Activated CD4-positive, alpha-beta T cell treated with anti-CD3 and anti-CD28 coated beads, Interleukin-2, amount 10 ng/mL, durations not matched to agents 24 days and 14 days (primary cell): ENCODE measurements at places on chromosomes 5 and 9. TPM values are rescaled to one million over a fixed set of nuclear protein-coding genes. Genes with fewer than 3 reads are reported as not detected.

The FOXD4 gene
- total RNA-seq, result not detected in 2 replicates

The FCN2 gene
- not detected in 2 replicates for total RNA-seq

The IFNA13 gene
- total RNA-seq, result not detected in 2 replicates

The SPACA9 gene
- 0.91 and 0.92 TPM in 2 replicates for total RNA-seq

The FER gene
- 3.5 and 4.3 TPM in 2 replicates for total RNA-seq

The PTGDS gene
- not detected in 2 replicates for total RNA-seq

The GFRA3 gene
- total RNA-seq, result not detected in 2 replicates

The PPP3R2 gene
- not detected in 2 replicates for total RNA-seq

The MRPL41 gene
- 52.8 and 53.9 TPM in 2 replicates for total RNA-seq

The PCDHGA8 gene
- 0.02 and 0.09 TPM in 2 replicates for total RNA-seq

The RANBP17 gene
- total RNA-seq, result not detected in 2 replicates

The INSL4 gene
- total RNA-seq, result not detected in 2 replicates

The HRH2 gene
- 67.3 and 70.4 TPM in 2 replicates for total RNA-seq
